NCI-H1092 treated with DMSO at 0.1 percent for 48 hours (cell line): ENCODE measurements at places on chromosomes 11 and 22.
A peak's percentile ranks its signal among the peaks of the same experiment; 100 is the strongest.

GRCh38 chr22:30882974-30883533 is 85.5 kb downstream of the MORC2 start:
- DNase-seq: no peak

GRCh38 chr11:69620683-69621290 is 20.2 kb upstream of the CCND1 start:
- no peak for DNase-seq

DNA sequence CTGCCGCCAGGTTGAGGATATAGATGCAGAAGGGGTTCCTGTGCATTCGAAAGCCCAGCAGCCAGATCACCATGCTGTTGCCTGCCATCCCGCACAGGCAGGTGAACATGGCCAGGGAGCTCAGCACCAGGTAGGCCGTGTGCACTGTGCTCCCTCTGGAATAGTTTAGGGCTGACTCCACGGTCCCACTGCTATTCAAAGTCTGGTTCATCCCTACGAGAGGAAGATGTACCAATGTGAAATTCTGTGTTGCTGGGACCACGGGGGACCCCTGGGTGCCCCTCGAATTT is at the start of gene MRGPRD:
TSS of gene MRGPRD (minus strand) at position 211 of the 290 bp plus-strand sequence. CDS start at position 211, 0 bp downstream.
- no peak for DNase-seq

GRCh38 chr22:33242078-33242477 is 183.9 kb upstream of the SYN3 start:
- DNase-seq: no peak

DNA sequence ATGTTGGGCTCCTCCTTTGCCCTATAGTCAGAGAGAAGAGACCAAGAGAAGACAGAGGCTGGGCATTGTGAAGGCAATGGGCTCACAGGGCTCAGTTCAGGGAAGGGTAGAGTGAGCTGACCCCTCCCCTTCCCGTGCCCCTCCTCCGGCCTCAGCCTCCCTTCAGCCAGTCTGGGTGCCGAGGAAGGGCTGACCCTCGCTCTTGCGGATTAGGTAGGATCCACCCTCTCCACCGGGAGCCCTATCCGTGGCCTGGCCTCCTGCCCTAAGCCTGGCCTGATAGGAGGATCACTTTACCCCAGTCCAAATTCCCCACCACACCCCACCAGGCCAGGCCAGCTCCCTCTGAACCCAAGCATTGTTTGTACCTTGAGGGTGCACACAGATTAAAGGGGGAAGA is 1.8 kb upstream of the PPP1R14B start:
- DNase-seq: no peak

GRCh38 chr11:79101656-79102055 is 339.2 kb downstream of the TENM4 start:
- DNase-seq: peak; percentile 33

DNA sequence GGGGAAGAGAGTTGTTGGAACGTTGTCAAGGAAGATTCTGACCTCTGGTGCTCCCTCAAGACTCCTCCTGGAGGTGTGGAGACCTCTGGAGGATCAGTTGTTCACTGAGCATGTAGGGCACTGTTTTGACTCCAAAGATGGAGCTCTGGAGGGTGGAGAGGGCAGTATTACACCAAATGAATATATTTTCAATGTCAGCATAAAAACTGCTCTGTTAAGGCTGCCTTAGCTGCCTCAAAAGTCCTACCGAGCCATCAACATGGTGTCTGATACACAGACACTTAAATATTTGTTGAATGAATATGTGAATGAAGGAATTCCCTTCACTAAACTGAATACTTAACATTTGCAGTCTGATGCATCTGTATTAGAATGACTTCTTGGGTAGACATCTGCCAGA is 144.2 kb upstream of the SPON1 start:
- DNase-seq: no peak

DNA sequence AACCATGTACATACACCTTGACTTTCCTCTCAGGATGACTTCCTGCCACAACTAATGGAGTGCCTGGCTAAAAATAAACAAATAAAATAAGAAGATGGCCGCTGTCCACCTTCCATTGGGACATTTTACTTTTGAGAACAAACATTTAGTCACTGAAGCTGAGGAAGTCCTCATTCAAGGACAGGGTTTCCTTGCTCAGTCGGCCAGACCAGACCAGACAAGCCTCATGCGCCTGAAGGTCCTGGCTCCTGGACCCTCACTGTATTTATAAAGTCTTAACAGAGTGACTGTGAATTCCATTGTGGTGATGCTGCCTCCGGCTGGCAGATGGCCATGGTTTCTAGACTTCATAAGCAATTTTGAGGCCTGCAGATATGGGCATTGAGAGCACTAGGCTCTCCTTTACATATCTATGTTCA is 114.5 kb downstream of the MAML2 start:
- no peak for DNase-seq

DNA sequence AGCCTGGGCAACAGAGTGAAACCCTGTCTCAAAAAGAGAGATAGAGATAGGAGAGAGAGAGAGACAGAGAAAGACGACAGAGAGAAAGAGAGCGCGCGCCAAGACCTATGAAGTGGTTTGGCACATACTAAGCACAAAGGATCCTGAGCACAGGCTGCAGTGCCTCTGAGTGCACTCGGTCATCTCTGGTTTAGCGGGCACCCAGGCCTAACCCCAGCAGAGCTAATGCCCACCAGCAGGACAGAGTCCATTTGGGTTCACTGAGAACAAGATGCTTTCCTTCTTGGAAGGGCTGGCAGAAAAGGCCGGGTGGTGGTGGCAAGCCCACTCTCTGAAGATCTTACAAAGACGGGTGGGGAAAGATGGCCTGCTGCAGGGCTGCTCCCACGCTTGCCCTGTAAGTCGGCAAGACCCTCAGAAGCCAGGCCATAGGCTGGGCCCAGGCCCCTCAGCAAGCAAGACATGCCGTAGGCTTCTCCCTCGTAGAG is 3.3 kb downstream of the SCARF2 start:
- no peak for DNase-seq

- no peak for DNase-seq
Measured at GRCh38 chr22:20245577-20246367, 22.3 kb downstream of the RTN4R start.

- DNase-seq: peak; percentile 33
Measured at GRCh38 chr11:28529540-28530410, 421.6 kb downstream of the METTL15 start.
